ENCODE measurements at places on chromosomes 3 and 15. TPM values are rescaled to one million over a fixed set of nuclear protein-coding genes. Genes with fewer than 3 reads are reported as not detected.

DNA sequence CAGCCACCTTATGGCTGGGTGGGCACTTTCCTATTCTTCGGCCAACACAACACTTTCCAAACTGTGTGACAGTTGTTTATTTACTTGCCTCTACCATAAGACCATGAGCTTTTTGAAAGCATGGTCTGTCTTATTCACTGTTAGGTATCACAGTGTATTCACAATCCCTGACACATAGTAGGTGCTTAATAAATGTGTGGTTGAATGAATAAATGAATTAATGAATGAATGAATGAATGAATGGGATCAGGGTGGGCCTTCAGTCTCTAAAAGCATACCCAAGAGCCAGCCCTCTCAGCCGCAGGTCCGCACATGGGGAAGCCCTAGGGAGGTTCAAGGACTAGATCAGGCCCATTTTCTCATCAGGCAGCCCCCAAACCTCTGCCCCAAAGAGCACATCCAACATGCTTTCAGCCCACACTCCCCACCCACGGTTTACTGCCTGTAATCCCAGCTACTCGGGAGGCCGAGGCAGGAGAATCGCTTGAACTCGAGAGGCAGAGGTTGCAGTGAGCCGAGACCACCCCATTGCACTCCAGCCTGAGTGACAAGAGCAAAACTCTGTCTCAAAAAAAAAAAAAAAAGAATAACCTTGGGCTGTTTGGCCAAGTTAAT is 95.9 kb downstream of the LIPC start:
- H3K36me3 ChIP-seq = no peaks in the 10 kb centered on the region
- DNase-seq = no peak
- H3K4me3 ChIP-seq = no peak overlapping the region
- H3K4me1 ChIP-seq = no peaks in the 10 kb centered on the region
- H3K27ac ChIP-seq = no peak overlapping the region

The CCR1 gene
- total RNA-seq = 7.3 TPM

GRCh38 chr15:40361640-40362039 is 3.6 kb downstream of the DISP2 start:
- H3K4me1 ChIP-seq = peaks cover 5% of the 10 kb centered on the region
- H3K4me3 ChIP-seq = no peak overlapping the region
- H3K27ac ChIP-seq = no peak overlapping the region
- H3K36me3 ChIP-seq = no peaks in the 10 kb centered on the region
- no peak for DNase-seq

- peak overlapping the region; percentile 91 for H3K27ac ChIP-seq
- H3K36me3 ChIP-seq = no peaks in the 10 kb centered on the region
Measured at GRCh38 chr3:159922861-159923312, 65.7 kb upstream of the IL12A start.

- no peak overlapping the region for H3K4me3 ChIP-seq
- H3K4me1 ChIP-seq = no peaks in the 10 kb centered on the region
- H3K27me3 ChIP-seq = no peaks in the 10 kb centered on the region
- DNase-seq = no peak
- H3K27ac ChIP-seq = no peak overlapping the region
- no peaks in the 10 kb centered on the region for H3K36me3 ChIP-seq
Measured at GRCh38 chr3:149954812-149955211, 15.9 kb downstream of the PFN2 start.

DNA sequence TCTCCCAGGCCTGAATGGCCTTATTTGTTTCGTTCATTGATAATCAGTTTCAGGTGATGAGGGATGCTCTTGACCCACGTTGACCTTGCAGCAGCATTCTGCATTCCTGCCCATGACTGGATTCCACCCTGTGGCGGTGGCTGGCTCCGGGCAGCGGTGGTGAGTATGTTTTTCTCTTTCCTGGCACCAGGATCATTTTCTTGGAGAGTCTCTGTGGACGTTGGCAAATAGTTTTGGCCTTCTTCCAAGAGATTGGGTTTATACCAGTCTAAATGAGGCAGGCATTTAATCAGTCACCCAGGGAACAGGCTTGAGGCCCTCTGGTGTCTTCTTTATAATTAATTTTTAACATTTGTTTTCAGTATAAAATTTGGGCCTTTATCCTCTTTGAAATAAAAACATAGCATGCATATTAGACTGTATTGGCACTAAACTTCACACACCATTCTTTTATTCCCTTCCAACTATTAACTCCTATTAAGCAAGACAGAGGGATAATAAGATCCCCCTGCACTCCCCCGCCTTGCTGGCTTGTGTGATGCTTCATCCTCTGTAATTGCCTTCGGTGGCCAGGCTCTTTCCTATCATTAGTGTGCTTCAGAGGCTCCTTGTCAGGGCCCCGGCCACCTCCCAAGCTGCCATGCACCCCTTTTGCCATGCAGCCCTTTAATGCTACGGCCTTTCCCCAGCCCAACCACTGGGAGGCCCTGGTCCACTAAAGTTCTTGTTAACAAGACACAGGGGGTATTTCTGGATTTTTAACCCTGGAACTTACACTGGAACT is 176.2 kb upstream of the TOPAZ1 start:
- H3K36me3 ChIP-seq = no peaks in the 10 kb centered on the region
- H3K4me3 ChIP-seq = no peak overlapping the region
- no peak for DNase-seq
- H3K4me1 ChIP-seq = peaks cover 20% of the 10 kb centered on the region

The POLR2M gene
- total RNA-seq = 42.1 TPM

Measured in GM12878 (cell line).